ENCODE measurements at places on chromosomes 16 and 17.

GRCh38 chr17:81909966-81910839 lies 996 bp downstream of the PCYT2 start:
- H3K27ac ChIP-seq = no peak overlapping the region
- H3K36me3 ChIP-seq = peaks cover 54% of the 10 kb centered on the region
- H3K4me1 ChIP-seq = peaks cover 16% of the 10 kb centered on the region
- no peak for DNase-seq

DNA sequence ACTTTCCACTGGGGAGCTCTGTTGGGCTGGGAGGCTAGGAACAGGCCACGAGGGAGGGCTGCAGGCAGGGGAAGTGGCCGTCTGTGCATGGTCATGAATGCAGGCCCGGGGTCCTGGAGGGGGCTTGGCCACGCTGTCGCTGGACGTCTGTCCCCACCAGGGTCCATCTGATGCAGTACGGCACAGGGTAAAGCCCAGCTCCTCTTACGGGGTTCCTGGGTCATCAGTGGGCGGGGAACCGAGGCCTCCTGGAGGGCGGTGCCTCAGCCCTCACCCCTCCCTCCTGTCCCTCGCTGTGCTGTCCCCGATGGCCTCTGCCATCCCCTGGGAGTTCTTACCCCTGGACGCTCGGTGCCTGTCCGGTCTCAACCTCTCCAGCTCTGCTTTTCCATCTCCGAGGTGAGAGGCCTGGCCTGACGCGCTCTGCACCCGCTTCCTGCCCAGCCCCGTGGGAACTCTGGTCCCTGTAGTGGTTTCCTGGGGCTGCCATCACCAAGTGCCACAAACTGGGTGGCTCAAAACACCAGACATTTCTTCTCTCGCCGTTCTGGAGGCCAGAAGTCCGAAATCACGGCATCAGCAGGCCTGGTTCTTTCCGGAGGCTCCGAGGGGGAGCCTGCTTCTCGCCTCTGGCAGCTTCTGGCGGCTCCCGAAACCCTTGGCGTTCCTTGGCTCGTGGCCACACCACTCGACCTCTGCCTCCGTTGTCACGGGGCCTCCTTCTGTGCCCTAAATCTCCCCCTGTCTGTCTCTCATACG lies 182.8 kb downstream of the SEC14L1 start:
- H3K27ac ChIP-seq = peak overlapping the region; percentile 85
- no peaks in the 10 kb centered on the region for H3K36me3 ChIP-seq
- H3K27me3 ChIP-seq = no peaks in the 10 kb centered on the region
- DNase-seq = no peak
- H3K4me1 ChIP-seq = peaks cover 79% of the 10 kb centered on the region

- no peaks in the 10 kb centered on the region for H3K27me3 ChIP-seq
- DNase-seq = peak; percentile 90
- no peaks in the 10 kb centered on the region for H3K36me3 ChIP-seq
- H3K4me1 ChIP-seq = peaks cover 35% of the 10 kb centered on the region
- H3K4me3 ChIP-seq = no peak overlapping the region
- peak overlapping the region; percentile 41 for H3K27ac ChIP-seq
Observed at GRCh38 chr17:49252148-49252695, 21.6 kb upstream of the PHOSPHO1 start.

DNA sequence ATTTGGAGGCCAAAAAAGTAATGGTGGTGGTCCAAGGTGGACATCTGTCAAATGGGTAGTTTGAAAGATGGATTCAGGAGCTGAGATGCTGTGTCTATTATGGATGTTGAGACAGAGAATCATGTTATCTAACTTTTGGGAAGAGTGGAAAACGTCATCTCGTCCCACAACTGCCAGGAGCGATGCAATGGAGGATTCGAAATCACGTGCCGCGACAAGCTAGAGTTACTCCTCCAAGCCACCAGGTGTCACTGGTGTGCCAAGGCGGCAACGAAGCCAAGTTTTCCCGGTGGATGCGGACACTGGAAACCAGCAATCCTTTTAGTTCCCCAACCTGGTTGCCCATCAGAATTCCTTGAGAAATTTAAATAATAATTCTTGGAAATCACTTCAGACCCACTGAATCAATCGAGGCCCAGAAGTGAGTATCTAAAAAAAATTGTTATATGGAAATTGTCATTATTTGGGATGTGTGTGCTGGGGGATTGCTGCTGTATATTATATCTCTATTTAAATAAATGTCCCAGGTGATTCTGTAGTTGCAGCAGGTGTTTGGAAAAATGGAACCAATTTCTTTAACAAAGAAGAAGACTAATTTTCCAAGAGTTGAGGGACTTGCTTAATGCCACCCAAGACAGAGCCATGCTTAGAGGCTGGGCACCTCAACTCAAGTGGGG lies 206.1 kb downstream of the HAPSTR1 start:
- H3K36me3 ChIP-seq = no peaks in the 10 kb centered on the region
- H3K4me1 ChIP-seq = peaks cover 14% of the 10 kb centered on the region
- no peak overlapping the region for H3K27ac ChIP-seq

DNA sequence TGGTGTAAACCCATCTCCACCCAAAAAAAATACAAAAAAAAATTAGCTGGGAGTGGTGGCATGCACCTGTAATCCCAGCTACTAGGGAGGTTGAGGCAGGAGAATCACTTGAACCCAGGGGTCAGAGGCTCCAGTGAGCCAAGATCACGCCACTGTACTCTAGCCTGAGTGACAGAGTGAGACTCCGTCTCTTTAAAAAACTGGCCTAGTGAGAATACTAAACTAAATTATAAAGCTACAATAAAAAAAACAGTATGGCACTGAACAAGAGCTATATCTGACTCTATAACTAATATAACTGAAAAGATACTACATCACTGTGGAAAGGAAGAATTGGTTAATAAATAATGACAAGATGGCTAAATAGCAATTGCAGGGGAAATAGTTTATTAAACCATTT lies 6.4 kb downstream of the SMURF2 start:
- DNase-seq = no peak
- H3K4me3 ChIP-seq = no peak overlapping the region
- no peaks in the 10 kb centered on the region for H3K27me3 ChIP-seq

DNA sequence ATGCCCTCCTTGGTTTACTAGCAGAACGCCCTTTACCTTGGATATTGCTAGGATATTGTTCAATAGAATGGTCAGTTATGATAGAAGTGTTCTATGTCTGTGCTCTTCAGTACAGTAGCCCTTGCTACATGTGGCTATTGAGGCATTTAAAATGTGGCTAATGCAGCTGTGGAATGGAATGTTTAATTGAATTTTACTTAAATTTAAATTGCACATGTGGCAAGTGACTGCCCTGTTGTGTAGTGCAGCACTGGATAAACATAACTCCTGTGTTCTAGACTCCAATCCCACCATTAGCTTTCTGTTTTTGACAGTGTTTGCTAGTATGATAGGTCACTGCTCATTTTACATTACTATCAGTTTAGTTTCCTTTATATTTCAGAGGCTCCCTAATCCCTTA lies 29.9 kb downstream of the RAD51C start:
- no peak overlapping the region for H3K27ac ChIP-seq
- no peaks in the 10 kb centered on the region for H3K27me3 ChIP-seq
- peaks cover 31% of the 10 kb centered on the region for H3K36me3 ChIP-seq
- H3K4me3 ChIP-seq = no peak overlapping the region

DNA sequence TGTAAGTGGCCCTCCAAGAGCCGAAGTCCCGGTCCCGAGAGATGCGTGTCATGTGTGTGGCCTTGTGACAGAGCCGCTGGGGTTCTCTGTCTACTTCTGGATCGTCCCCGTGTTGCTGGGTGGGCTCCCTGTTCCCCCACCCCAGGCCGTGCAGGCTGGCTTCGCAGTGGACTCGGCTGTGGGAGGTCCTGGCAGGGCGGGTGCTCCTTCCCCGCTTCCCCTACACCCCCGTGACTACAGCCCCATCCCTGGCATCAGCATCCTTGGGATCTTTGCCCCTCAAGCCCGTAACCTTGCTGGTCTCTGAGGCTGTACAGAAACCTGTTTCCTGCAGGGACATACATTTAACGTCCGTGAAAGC lies 136.3 kb downstream of the BANP start:
- no peak for DNase-seq
- H3K27me3 ChIP-seq = no peaks in the 10 kb centered on the region

GRCh38 chr17:28573521-28573920 lies 2.2 kb upstream of the PIGS start:
- H3K27me3 ChIP-seq = no peaks in the 10 kb centered on the region
- no peak for DNase-seq
- H3K4me3 ChIP-seq = no peak overlapping the region
- no peak overlapping the region for H3K27ac ChIP-seq
- peaks cover 20% of the 10 kb centered on the region for H3K4me1 ChIP-seq

GRCh38 chr16:67129422-67129821 lies 19.7 kb downstream of the PHAF1 start:
- H3K4me1 ChIP-seq = no peaks in the 10 kb centered on the region
- no peak overlapping the region for H3K4me3 ChIP-seq
- no peaks in the 10 kb centered on the region for H3K27me3 ChIP-seq
- DNase-seq = no peak
- no peak overlapping the region for H3K27ac ChIP-seq
- peaks cover 99% of the 10 kb centered on the region for H3K36me3 ChIP-seq

GRCh38 chr16:50390914-50391716 lies 22.3 kb upstream of the BRD7 start:
- H3K36me3 ChIP-seq = no peaks in the 10 kb centered on the region
- H3K27me3 ChIP-seq = no peaks in the 10 kb centered on the region
- H3K27ac ChIP-seq = no peak overlapping the region
- H3K4me3 ChIP-seq = no peak overlapping the region
- DNase-seq = no peak
- H3K4me1 ChIP-seq = no peaks in the 10 kb centered on the region

DNA sequence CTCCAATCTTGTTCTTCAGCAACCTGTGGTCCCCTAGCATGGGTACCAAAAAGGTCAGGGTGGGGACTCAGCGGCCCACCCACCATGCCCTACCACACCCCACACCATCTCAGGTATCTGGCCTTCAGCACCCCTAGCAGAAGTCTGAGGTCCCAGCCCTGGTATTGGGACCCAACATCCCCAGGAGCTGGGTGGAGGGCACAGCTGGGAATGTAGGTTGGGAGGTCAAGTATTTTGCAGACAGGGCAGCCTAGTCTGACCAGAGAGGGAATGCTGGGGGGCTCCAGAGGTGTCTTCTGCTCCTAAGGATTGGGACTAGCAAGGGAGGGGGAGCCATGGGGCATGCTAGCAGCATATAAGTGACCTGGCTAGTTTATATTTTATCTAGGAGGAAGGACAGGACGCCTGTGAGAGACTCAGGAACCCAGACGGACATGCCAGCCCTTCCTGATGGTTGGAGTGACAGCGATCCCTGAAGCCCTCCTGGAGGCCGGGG lies 822 bp upstream of the ADAM11 start:
- peaks cover 5% of the 10 kb centered on the region for H3K4me1 ChIP-seq
- DNase-seq = peak; percentile 2
- H3K27me3 ChIP-seq = peaks cover 35% of the 10 kb centered on the region
- H3K36me3 ChIP-seq = no peaks in the 10 kb centered on the region

DNA sequence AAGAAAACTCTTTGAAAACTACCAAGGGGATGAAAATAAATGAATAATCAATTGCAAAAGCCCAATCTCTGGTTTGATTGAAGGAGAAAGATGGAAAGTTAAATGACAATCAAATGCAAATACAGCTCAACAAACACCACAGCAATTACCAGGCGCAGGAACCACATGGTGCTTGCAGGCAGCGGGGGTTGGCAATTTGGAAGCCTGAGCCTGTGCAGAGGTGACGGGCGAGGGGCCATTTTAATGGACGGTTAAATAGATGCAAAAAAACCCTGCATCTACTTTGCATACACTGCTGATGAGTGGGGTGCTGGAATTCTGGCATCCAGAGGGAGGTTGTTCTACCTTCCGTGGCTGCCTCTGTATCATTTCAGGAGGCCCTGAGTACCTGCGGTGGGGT lies 4.8 kb upstream of the SEZ6 start:
- H3K4me1 ChIP-seq = no peaks in the 10 kb centered on the region
- no peak overlapping the region for H3K4me3 ChIP-seq
- H3K27ac ChIP-seq = no peak overlapping the region
- no peaks in the 10 kb centered on the region for H3K36me3 ChIP-seq
- H3K27me3 ChIP-seq = peaks cover 41% of the 10 kb centered on the region

- H3K36me3 ChIP-seq = peaks cover 57% of the 10 kb centered on the region
- no peak overlapping the region for H3K27ac ChIP-seq
- no peak for DNase-seq
- peaks cover 10% of the 10 kb centered on the region for H3K4me1 ChIP-seq
- no peaks in the 10 kb centered on the region for H3K27me3 ChIP-seq
Observed at GRCh38 chr17:21294321-21295035, 10.0 kb downstream of the MAP2K3 start.

GRCh38 chr17:1360975-1361374 lies 39.0 kb downstream of the YWHAE start:
- DNase-seq = no peak
- peaks cover 53% of the 10 kb centered on the region for H3K4me1 ChIP-seq
- H3K27ac ChIP-seq = no peak overlapping the region
- H3K36me3 ChIP-seq = peaks cover 59% of the 10 kb centered on the region

GRCh38 chr17:15289285-15290183 lies 24.4 kb upstream of the PMP22 start:
- no peak overlapping the region for H3K4me3 ChIP-seq
- H3K4me1 ChIP-seq = no peaks in the 10 kb centered on the region
- no peak overlapping the region for H3K27ac ChIP-seq
- no peaks in the 10 kb centered on the region for H3K36me3 ChIP-seq

GRCh38 chr17:8375738-8376259 lies 705 bp downstream of the KRABD2 start:
- peaks cover 36% of the 10 kb centered on the region for H3K36me3 ChIP-seq
- H3K27ac ChIP-seq = no peak overlapping the region
- H3K4me3 ChIP-seq = peak overlapping the region; percentile 87
- no peaks in the 10 kb centered on the region for H3K27me3 ChIP-seq

DNA sequence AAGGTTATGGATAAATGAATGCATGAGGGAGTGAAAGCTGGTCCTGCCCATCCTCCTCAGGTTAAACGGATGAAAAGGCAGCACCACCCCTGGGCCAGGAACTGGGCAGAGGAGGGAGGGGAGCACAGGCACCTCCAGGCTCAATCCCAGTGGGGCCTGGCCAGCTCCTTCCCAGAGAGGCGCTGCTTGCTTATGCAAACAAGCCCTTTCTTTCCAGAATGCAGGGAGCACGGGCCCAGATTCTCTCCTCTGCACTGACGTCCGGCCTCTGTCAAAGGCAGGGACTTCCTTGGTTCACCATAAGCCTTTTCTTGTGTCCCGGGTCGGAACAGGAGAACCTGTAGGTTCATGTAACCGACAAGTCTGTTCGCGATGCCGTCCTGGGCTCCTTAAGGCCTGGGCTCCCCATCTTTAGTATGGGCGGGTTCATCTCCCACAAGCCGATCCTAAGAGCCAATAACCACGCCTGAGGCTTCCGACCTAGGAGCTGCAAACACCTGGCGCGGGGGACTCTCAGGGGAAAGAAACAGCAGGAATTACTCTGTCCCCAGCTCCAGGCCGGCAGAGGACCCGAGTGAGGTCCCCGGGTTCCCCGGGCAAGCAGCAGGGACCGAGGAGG lies 16.3 kb downstream of the ENPP7 start:
- no peak for DNase-seq
- peaks cover 9% of the 10 kb centered on the region for H3K4me1 ChIP-seq
- H3K27ac ChIP-seq = no peak overlapping the region
- peaks cover 42% of the 10 kb centered on the region for H3K27me3 ChIP-seq
- H3K36me3 ChIP-seq = no peaks in the 10 kb centered on the region

Measured in CD14-positive monocyte (primary cell).